Naive thymus-derived CD8-positive, alpha-beta T cell (primary cell): ENCODE measurements at places on chromosomes 11 and 22. TPM values are rescaled to one million over a fixed set of nuclear protein-coding genes. Genes with fewer than 3 reads are reported as not detected.

- DNase-seq = no peak
Observed at GRCh38 chr22:45478108-45478771, 24.4 kb upstream of the FBLN1 start.

CDC42EP1 gene
- total RNA-seq = not detected

GRCh38 chr11:26109658-26110368 lies 222.1 kb upstream of the ANO3 start:
- no peak for DNase-seq

- DNase-seq = no peak
Observed at GRCh38 chr11:65586676-65587075, 8.9 kb downstream of the KCNK7 start.

GRCh38 chr11:132349811-132350733 lies 979.7 kb downstream of the NTM start:
- no peak for DNase-seq

DNA sequence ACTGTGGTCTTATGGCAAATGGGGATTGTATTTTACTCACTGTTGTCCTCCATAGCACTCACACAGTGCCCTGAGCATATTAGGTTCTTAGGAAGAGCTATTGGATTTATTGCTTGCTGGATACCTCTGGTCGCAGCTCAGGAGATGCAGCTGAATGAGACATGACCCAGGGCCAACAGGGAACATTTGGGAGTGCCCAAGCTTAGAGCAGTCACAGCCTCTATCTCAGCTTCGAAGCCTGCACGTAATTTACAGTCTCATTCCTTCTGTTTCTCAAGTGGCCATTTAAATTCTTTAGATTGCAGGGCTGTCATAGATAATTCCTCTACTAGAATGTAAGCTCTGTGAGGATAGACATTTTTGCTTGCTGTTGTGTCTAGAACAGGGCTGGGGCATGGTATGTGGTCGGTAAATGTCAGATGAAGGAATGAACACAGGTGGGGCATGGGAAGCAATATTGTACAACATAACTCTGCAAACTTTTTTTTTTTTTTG lies 192.8 kb downstream of the GRIK4 start:
- DNase-seq = no peak

OR6T1 gene
- total RNA-seq = not detected

DNA sequence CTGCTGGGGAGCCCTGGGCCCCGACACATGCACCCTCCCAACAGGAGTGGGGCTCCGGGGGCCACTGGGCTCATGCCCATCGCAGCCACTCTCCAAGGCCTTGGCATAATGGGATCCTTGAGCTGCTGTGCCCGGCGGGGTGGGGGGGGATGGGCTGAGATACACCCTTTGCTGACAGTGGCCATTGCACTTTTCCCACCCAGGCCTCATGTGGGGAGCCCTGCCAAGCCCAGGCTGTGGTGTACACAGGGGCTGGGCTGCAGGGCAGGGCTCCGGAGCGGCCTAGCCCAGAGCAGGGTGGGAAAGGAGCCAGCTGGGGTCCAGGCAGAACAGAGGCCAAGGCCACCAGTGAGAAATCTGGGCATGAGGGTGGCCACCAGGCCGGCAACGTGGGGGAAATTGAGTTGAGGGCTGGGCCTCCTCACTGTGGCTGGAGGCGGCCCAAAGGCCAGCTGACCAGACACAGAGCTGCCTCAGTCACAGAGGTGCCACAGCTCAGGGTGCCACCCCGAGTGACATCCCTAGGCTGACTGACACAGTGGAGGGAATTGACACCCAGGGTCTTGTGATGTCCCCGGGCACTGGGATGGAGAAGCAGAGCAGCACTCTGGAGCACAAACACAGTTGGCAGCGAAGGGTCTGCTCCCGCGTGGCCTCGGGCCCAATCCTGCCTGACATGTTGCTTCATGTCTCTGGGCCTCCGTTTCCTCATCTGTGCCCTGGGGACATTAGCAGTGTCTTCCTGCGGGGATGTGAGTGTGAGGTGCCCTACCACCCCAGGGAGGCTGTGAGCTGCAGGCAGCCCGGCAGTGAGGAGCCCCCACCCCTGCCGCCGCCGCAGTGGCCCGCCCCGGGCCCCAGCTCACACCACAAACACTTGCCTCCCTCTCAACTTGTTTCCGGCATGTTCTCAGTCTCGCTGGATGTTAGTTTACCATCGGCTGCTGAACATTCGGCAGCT lies 30.4 kb downstream of the RTN4R start:
- DNase-seq = peak; percentile 55

GRCh38 chr11:47565340-47566148 lies at the start of gene PTPMT1:
TSS of gene PTPMT1 (plus strand) at chr11:47565599. CDS start at chr11:47565623, 24 bp downstream.
- DNase-seq = peak; percentile 51

- DNase-seq = no peak
Observed at GRCh38 chr11:122523846-122524805, 131.4 kb upstream of the UBASH3B start.

- no peak for DNase-seq
Observed at GRCh38 chr11:73201888-73202780, 15.9 kb upstream of the P2RY2 start.

GRCh38 chr22:27896245-27896644 lies 22.8 kb downstream of the PITPNB start:
- DNase-seq = no peak

GRCh38 chr11:122744357-122744756 lies 88.8 kb downstream of the UBASH3B start:
- no peak for DNase-seq

TRIM48 gene
- total RNA-seq = not detected

DNA sequence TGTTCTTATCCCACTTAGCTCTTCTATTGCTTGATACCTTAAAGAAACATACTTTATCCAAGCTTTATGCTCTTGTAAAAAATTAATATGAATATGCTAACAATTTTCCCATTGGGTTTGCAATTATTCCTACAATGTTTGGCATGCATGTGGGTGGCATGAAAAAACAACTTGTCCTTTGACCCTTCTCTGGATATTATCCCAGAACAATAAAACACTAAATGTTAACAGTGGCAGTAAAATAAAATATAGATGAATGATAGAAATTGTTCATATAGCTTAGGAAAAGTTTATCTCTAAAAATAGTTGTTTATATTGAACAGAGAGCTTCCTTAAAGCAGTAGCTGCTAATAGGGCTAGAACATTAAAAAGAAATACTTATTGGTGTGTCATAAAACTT lies 860.5 kb upstream of the LRRC4C start:
- DNase-seq = no peak

- DNase-seq = no peak
Observed at GRCh38 chr11:123365955-123366354, 64.1 kb upstream of the GRAMD1B start.

DNA sequence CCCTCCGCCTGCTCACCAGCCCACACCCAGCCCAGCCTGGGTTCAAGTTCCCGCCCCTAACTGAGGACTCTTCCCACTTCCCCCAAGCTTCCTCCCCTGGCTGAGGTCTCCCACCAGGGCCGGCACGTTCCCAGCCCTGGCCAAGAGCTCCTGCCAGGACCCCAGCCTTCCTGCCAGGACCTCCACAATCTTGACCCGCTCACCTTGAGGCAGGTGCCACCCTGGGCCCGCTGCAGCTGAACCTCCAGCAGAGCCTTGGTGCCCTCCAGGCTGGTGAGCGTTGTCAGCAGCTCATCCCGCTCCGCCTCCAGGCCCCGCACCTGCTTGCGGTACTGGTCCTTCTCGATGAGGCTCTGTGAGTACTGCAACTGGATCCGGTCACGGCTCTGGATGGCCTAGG lies 13.2 kb downstream of the CARD10 start:
- DNase-seq = peak; percentile 45

- DNase-seq = no peak
Observed at GRCh38 chr11:2128130-2128510, 11.1 kb downstream of the IGF2 start.

MPEG1 gene
- 5.9 TPM for total RNA-seq

PTPRJ gene
- total RNA-seq = 21.7 TPM

- no peak for DNase-seq
Observed at GRCh38 chr11:76067099-76067498, 139.2 kb downstream of the WNT11 start.

- no peak for DNase-seq
Observed at GRCh38 chr11:18265949-18266348, at the start of gene SAA1. TSS of gene SAA1 (plus strand) at chr11:18266264. CDS start at chr11:18266888, 624 bp downstream.

DNA sequence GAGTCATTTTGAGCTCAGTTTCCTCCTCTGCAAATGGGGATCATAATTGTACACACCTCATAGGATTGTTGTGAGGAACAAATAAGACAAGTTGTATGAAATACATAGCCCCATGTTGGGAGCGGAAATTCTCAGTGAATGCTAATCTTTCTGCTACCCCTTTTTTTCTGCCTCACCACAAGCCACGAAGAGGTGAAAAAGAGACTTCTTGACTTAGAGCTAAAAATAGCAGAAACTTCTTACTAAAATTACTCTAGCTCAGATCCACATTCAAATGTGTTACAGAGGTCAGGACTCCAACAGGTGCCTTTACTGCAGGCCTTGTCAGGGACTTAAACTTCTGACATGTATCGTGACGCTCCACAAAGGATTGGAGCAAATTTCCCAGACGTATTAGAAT lies 128.5 kb downstream of the MIAT start:
- no peak for DNase-seq

OR6X1 gene
- not detected for total RNA-seq

MS4A6A gene
- 2.6 TPM for total RNA-seq

DNA sequence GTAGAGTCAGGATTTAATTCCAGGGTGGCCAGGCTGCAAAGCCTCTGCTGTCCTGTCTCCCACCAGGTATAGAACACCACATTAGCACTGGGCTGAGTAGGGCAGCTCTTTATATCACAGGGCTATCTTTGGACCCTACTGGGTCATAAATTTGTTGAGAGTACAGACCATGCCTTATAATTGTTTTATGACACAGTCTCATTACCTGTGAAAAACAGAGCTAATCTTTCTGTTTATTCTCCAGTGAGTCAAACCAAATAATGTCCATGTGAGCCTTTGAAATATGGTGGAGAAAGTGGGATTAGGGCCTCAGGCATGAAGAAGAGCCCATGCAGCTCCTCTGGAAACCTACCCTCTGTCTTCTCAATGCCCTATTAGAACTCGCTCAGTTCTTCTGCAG lies 49.6 kb upstream of the KIRREL3 start:
- DNase-seq = no peak

FTH1 gene
- total RNA-seq = 571 TPM

GRCh38 chr11:107591378-107592230 lies 657 bp downstream of the ELMOD1 start:
- DNase-seq = no peak

DNA sequence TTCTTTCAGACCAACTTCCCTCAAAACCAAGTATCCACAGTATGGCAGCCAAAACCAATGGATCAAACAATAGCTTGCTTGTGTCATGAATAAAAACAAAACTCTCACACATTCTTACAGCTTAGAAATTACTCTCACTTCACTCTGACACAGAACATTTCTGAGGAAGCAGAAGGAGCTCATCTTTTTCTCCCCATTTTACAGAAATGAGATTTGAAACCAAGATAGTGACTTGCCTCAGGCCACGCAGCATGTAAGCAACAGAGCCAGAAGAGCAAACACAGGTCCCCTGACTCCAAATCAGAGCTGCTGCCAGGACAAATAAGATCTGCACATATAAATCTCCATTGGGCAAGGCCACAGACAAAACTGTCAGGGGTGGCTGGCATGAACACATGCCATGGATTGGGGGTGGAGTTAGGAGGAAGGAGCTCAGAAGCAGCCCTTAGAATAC lies 64.8 kb downstream of the RAB30 start:
- DNase-seq = no peak

DNA sequence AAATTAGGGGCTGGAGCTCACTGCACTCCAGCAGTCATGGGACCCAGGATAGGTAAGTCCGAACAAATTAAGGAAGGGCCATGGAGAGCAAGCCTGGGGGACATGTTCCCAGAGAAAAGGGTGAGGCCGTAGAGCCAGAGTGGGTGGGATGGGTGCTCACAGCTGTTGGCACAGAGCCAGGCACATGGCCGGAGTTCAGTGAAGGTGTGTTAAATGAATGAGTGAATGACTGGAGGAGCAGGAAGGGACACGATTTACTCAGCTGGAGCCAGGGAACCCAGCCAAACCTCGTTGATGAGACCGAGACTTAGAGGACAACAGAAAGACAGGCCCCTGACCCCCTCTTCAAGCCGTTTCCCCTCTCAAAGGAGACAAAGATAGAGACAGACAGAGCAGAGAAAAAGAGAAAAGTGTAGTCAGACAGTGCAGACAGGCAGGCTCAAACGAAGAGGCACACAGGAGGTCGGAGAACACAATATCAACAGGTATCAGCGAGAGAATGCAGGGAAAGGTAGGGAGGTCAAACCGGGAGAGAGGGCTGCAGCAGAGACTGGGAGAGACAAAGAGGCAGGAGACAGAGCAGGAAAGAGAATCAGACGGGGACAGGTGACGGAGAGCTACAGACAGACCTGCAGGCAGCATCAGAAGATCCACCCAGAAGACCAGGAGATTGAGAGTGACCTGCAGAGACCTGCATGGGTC lies 590 bp downstream of the SLCO2B1 start:
- DNase-seq = peak; percentile 18

DNA sequence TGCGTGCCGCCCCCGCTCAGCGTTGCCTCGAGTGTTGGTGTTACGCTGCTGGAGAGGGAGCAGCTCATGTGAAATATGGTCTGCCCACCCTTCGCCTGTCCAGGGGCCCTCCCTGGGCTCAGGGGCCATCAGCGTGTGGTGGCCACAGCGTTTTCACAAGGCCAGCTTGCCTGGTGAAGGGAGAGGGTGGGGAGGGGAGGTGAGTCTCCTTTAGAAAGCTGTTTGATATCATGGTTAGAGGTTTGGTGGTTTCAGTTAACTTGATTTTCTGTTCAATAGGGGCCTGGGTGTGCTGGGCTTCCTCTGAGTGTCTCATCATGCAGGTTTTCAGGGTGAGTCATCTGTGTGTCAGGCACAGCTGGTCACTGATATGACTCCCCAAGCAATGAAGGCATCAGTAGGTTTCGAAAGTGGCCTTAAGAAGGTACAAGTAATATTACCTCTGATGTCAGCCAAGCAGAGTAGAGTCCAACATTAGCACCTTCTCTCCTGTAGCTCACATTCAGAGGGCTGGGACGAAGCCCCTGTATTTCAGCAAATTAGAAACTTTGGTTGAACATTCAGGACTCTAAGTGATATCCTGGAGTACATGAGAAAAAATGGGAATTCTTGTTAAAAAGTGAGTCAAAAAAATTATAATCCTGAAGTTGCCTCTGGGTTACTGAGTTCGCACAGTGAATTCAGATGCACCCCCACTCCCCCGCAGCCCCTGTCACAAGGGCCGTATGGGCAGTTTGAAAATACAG lies 172.5 kb downstream of the TBC1D22A start:
- no peak for DNase-seq

RTN4R gene
- 5.0 TPM for total RNA-seq

DNA sequence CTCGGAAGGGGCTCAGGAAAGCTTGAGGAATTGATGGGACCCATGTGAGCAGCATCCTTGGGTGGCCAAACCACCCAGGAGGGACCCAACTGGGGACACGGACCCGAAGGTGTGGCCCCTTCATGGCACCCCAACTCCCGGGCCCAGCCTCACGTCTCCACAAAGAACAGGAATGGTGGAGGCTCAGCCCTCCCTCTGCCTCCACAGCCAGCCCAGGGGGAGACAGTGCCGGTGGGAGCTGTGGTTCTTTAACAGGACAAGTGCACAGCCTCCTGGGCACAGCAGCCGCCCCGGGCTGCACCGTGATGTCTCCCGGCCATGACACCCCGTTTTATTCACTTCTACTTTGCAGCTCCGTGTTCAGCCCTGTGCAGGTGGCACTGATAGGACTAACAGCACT lies 587.2 kb downstream of the BRD1 start:
- DNase-seq = no peak

GRCh38 chr11:3030289-3031070 lies 26.7 kb downstream of the CARS1 start:
- DNase-seq = no peak

SLC22A24 gene
- total RNA-seq = not detected
